ENCODE measurements at places on chromosomes 1 and 21.

DNA sequence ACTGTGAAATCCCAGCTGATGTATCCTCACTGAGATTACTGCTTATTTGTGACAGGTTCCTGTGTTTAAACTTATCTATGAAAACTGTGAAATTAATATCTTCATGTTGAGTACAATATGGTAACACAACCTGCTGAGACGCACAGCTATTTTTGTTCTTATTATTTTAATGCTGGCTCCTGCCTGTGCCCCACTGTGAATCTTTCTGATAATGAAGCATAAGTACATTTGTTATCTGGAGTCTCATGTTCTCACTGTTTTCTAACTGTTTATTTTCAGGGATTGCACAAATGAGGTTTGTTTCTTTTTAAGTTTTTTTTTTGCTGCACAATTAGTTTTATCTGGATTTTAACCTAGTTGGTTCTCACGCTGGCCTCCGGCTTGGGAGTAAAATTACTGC is 39.9 kb upstream of the IFNAR2 start:
- DNase-seq = no peak

- DNase-seq = no peak
These were observed 9.6 kb upstream of the PEAR1 start for GRCh38 chr1:156883919-156884318.

DNA sequence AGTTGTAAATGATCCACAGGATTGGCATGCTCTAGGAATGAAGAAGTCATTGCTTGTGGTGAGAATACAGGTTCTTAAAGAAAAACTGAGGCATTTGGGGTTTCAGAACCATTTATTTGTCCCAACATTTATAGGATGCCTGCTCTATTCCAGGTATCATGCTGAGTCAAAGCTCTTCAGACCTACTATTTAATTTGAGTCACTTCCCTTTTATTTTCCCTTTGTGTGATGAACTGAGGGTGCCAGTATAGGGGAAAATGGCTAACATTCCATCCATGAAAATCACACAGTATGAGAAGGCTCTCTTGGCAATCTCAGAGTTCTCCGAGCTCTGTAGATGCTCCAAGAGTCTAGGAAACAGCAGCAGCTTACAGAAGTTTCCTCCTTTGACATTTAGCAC is 110.4 kb downstream of the RNF220 start:
- DNase-seq = no peak

DNA sequence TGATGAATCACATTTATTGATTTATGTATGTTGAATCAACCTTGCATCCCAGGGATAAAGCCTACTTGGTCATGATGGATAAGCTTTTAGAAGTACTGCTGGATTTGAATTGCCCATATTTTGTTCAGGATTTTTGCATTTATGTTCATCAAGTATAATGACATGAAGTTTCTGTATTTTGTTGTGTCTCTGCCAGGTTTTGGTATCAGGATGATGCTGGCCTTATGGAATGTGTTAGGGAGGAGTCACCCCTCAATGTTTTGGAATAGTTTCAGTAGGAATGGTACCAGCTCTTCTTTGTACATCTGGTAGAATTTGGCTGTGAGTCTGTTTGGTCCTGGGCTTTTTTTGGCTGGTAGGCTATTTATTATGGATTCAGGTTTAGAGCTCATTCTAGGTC is 1643.1 kb upstream of the B3GALT2 start:
- no peak for DNase-seq

DNA sequence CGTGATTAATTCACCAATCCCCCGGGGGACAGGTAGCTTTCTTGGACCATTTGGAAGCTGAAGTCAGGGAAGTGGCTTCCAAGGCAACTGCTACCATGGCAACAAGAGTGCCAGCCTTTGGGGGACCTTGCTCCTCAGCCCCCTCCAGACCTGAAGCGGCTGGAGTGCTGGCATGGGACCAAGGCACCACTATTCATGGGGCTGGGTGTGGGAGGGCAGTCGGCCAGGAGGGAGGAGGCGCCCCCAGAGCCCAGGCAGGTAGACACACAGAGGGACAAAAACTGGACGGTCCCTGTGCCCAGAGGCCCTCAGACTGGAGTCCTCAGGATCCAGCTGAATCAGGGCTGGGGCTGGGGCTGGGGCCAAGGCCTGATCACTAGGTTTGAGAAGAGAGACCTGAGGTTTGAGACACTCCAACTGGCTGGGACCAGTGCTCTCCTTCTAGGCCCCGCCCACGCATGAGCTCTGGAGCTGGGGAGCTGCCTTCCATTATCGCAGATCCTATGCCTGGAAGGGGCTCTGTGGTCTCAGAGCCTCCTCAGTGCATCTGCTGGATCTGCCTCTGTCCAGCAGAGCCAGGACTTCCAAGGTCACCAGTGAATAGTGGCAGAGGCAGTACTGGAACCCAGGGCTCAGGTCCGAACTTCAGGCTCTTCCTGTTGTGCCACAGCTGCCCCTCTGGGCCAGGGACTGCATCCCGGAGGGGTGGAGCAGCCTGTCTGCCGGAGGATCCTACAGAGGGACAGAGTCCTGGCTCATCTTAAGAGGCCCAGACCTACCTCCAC is 3.3 kb upstream of the KNCN start:
- no peak for DNase-seq

DNA sequence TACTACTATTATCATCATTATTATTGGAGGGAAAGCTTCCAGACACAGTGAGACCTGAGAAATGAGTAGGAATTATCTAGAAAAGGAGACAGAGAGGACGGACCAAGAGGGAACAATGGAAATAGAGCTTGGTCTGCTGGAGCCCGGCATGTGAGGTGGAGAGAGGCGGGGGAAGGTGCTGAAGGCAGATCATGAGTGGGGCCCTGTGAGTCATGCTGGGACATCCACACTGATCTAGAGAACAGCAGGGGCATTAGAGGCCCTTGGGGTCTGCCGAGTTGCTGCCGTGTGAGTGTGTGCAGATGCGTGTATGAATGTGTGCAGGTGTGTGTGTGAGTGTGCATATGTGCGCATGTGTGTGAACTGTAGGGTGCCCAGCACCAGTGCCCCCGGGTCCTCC is 65.7 kb downstream of the TMCO4 start:
- DNase-seq = no peak

DNA sequence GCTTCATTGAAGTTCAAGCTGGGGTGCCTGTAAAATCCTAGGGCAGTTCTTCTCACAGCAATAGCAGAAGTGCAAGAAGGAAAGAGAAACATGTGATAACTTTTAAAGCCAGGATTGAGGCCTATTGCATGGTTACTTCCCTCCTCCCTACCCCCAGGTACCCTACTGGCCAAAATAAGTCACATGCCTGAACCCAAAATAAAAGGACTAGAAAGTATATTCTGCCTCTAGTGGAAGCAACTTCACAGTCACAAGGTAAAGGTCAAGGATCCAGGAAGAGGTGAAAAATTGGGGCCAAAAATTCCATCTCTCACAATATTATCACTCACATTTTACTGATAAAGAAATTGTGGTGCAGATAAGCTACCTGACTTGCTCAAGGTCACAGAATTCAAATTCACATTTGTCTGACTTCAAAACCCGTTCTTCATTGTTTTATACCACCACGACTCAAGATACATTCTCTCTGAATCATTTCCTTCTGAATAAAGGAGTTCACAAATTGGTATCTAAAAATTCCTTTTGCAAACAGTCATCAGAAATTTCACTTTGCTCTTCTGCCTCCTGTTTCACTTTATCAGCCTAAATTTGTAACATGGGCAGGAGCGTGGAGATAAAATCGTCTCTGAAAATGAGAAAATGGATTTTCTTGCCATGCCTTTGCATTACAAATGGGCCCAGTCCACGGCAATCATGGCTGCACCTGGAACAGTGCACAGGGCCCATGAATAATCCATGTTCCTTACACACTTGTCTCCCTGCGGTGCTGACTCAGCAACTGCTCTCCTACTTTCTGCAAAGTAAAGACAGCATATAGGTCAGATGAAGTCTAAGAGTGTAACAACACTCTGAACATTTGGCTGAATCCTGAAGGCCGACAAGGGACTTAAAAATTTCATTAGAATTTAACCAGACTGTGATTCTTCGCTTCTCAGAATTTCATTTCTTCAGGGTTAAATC is 485.3 kb upstream of the NFIA start:
- no peak for DNase-seq

DNA sequence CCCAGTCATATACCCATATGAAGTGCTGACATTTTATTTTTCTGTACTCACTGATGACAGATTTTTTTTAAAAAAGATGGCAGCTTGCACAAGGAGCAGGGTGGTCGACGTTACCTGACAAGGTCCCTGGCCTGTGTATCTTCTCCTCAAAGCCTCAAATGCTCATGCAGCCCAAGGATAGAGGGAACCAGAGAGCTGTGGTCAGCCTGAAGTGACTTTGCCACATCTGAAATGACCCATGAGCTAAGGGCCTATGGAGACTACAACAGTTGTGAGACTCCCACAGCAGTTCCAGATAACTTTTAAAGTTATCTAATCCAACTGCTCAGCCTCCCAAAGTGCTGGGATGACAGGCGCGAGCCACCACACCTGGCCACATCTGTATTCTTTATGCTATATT is 131.1 kb downstream of the GLUL start:
- DNase-seq = no peak

- DNase-seq = no peak
These were observed 240.6 kb upstream of the C1orf105 start for GRCh38 chr1:172179918-172180317.

GRCh38 chr1:3787745-3788605 is 8.3 kb downstream of the LRRC47 start:
- DNase-seq = no peak

DNA sequence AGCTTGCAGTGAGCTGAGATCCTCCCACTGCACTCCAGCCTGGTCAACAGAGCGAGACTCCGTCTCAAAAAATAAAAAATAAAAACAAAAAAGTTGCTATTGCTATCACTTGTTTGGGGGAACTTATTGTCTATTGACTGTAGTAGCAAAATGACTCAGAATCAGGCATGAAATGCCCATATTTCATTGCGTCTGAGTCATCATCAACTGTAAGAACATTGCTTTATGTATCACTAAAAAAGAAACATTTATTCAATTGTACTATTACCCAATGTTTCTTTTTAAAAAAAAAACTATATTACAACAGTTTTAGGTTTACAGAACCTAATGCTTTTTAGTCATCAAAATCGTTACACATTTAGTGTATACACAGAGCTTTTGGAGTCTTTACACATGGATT is 91.0 kb upstream of the FMN2 start:
- DNase-seq = no peak

DNA sequence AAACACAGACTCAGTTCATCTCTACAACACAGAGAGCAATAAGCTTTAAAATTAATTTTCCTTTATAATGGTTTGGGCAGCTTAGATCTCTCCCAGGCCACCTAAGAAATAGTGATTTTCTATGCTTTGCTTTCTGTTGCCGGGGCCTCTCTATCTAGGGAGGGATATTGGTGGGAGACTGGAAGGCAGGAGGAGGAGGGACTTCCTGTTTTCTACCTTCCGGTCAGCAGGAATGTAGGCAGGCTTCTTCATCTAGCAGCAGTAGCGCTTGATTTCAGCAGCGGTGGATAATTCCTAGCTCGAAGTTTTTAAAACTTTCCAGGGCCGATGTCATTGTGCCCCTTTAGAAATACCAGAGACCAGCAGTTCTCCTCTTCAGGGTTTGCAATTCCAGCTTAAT is 5.1 kb upstream of the DESI2 start:
- DNase-seq = no peak

GRCh38 chr1:39691383-39692151 is at the start of gene HPCAL4:
HPCAL4 (minus strand) TSS chr1:39691433; CDS start chr1:39684603, 6,830 bp downstream.
- DNase-seq = peak; percentile 97

DNA sequence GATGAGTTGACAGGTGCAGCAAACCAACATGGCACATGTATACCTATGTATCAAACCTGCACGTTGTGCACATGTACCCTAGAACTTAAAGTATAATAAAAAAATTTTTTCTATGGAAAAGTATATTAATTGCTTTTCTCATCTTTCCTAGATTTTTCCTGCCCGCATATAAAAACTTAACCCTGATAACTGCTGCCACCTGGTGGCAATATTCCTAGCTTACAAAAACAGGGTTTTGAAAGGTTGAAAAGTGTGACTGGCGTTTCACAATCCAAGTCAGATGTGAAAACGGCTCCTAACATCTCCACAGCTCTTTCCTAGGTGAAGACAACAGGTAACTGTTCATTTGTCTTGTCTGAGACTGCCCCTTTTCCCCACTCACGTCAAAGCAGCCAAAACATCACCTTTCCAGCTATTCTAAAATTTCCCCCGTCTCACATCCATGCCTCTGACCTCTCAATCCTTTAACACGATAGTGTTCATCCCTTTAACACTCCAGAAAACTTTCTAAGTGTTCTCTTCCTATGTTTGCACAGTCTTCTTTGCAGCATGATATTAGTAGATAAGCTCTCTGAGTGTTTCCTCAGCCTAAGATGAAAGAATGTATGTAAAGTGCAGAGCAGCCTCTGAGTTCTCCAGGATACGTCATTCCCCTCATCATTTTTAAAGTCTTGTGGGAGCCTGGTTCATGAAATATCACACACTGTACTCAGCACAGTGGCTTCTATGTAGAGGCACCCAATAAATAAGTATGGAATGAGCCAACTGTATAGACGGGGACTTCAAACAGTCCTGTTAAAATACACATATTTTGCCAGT is 27.5 kb downstream of the OVGP1 start:
- DNase-seq = peak; percentile 71

- no peak for DNase-seq
These were observed 4.5 kb upstream of the IL10RB start for GRCh38 chr21:33261635-33262034.

GRCh38 chr21:30990514-30991262 is 47.6 kb downstream of the KRTAP19-8 start:
- no peak for DNase-seq

DNA sequence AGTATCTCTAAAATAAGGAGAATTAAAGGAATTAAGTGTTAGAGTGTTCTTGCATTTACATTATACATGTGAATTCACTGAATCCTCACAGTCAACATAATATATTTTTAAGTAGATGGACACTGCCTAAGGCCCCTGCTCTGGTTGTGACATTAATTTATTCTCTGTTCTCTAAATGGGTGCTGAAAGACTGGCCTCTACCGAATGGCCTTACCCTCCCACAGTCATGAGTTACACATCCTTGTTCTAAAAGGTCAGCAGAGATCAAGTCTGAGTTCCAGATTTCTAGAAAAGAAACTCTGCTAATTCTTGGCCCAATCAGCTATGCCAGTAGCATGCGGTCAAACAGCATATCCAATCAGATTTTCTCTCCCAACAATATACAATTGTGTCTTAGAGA is 193.2 kb downstream of the TM2D1 start:
- DNase-seq = no peak

- peak; percentile 34 for DNase-seq
These were observed 138.6 kb upstream of the EDN2 start for GRCh38 chr1:41622859-41623732.

DNA sequence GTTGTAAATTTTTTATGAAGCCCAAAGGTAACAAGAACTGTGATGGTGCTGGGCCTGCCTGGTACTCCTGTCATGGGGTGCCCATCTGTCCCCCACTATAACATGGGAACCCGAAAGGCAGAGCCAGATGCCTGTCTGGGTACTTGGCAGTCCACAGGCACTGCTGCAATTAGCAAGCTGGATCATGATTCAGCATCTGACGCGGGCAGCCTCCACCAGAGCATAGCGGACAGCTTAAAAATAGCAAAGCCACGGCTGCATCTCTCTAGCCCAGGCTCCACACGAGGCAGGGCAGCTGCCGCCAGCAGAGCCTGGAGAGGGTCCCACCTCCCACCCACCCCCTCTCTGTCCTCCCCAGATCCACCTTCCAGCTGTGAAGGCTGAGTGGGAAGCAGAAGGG is 22.9 kb downstream of the SUSD4 start:
- DNase-seq = no peak

GRCh38 chr1:245566952-245567351 is 412.2 kb downstream of the KIF26B start:
- no peak for DNase-seq

- no peak for DNase-seq
These were observed 273.8 kb upstream of the USP25 start for GRCh38 chr21:15455819-15456462.

- no peak for DNase-seq
These were observed 86.6 kb upstream of the C1orf87 start for GRCh38 chr1:60160141-60160540.
